ENCODE measurements at places on chromosomes 13 and 19.

GRCh38 chr13:45448965-45449559 is 15.7 kb upstream of the COG3 start:
- DNase-seq = no peak

DNA sequence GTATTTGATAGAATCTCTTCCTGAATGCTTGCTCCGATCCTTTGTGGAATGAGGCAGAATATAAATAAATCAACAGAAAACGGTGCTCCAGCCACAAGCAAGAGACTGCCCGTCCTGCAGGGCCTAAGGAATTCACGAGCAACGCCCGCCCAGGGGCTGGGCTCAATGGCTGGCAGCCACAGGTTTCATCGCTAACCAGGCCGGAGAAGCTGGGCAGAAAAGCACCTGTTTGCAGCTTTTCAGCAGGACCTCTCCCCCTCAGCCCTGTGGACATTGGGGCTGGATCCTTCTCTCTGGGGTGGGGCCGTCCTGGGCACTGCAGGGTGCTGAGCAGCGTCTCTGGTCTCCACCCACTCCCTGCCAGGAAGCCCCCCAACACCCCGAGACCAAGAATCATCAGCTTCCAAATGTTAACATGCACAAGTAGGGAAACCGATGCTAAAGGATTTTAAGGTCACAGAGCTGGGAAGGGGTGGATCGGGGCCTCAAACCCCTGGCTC is 102.5 kb downstream of the GADD45B start:
- DNase-seq = no peak

DNA sequence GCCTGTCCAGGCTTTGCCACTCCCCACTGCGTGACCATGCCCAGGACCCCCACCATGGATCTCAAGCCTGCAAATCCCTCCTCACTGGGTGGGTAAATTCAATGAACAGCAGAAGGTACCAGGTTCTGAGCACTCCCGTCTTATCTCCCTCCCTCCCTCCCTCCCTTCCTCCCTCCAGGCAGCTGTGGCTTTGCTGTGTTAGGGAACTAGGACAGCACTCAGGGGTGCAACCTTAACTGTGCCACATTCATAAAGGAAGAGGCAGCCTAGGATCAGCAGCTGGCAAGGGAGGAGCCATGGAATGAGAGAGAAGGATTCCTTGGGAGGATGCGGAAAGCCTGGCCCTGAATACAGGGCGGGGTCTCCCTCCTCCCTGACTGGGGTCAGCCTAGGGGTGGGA is 5.6 kb downstream of the CEACAM4 start:
- DNase-seq = no peak

- no peak for DNase-seq
Measured at GRCh38 chr13:21034603-21035191, 26.7 kb downstream of the LATS2 start.

GRCh38 chr19:18776736-18777135 is 14.4 kb downstream of the COMP start:
- no peak for DNase-seq

- DNase-seq = no peak
Measured at GRCh38 chr19:42538841-42539709, 10.8 kb upstream of the CEACAM1 start.

- DNase-seq = no peak
Measured at GRCh38 chr19:33464010-33464732, 57.4 kb downstream of the PEPD start.

GRCh38 chr19:50837300-50837699 is 3.9 kb upstream of the KLK15 start:
- no peak for DNase-seq

DNA sequence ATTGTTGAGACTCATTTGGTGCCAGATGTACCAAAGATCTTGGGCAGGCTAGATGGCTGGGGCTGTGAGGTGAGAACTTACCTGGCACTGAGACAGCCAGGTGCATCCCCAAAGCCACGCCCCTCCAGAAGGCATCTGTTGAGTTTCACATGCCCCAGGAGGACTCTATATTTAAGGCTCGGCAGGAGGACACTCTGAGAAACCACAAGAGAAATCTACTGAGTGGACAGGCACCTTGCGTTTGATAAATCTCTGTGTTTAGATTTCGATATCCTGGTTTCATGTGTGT is 197.9 kb upstream of the ZNF536 start:
- no peak for DNase-seq

DNA sequence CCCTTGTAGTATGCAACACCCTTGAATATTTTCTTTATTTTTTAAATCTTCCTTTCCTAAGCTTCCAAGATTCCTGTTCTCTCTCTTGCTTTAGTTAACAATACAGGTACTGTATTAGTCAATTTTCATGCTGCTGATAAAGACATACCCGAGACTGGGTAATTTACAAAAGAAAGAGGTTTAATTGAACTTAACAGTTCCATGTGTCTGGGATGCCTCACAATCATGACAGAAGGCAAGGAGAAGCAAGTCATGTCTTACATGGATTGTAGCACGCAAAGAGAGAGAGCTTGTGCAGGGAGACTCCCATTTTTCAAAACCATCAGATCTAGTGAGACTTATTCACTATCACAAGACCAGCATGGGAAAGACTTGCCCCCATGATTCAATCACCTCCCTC is 1024.3 kb downstream of the PCDH9 start:
- no peak for DNase-seq

GRCh38 chr19:46287585-46287984 is 9.3 kb upstream of the HIF3A start:
- DNase-seq = peak; percentile 26

GRCh38 chr13:35994131-35994966 is 136.8 kb downstream of the DCLK1 start:
- no peak for DNase-seq
